Germinal center (tissue), 1 donor: ENCODE measurements at places on chromosomes 16 and 17.
A peak's percentile ranks its signal among the peaks of the same experiment; 100 is the strongest.

GRCh38 chr17:35256629-35257028 is 13.8 kb downstream of the SLFN5 start:
- no peak for DNase-seq

DNA sequence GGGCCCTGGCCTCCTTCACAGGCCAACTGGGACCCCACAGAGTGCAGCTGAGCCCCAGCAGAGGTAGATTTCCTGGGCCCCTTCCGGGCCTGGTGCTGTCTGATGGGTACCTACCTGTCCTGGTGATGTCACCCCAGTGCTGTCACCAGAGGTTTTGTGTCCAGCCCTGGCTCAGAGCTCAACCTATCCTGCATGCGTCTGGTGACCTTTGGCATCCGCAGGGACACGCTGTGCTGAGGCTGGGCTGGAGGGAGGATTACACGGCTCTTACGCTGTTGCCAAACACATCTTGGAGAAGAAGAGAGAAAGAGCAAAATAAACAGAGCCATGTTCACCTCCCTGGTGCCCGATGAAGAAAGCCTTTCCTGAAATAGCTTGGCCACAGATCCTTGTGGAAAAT is 70.6 kb upstream of the MED9 start:
- DNase-seq: no peak

- no peak for DNase-seq
Measured at GRCh38 chr16:51326131-51326856, 175.2 kb upstream of the SALL1 start.

DNA sequence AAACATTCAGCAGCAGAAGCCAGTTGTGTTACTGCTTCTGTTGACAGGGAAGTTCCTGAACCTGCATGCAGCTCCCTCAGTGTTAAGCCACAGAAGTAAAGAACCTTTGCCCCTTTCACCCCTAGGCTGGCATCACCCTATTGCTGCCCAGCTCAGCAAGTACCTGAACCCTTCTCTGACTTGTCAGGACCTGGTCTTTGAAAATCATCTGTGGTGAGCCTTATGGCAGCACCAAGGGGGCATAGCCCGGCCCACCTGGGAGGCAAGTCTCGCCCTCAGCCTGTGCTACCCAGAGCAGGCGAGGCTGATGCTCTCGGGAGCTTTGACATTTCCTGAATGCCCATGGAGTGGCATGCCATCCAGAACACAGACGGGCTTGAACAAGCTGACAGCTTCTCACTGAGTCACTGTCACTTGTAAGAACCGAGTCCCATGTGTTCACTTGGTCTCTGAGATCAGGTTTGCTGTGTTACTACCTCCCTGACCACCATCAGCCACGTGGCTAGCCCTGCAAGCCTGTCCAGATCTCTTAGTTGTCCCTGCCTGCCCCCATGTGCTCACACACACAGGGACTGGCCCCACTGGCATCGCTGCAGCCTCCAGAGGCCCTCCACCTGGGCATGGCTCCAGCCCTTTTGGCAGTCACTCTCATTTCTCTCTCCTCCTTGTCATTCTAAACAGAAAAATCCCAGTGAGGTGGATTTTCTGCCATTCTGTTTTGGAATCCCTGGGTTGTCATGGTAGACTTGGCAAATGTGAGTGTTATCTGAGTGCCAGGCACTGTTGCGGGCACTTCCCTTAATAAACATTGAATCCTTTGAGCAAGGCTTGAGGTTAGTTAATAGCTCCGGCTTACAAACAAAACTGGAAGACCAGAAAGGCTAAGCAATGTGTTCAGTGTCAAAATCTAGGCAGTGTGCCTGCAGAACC is 2.9 kb upstream of the CARMIL2 start:
- DNase-seq: no peak

- no peak for DNase-seq
Measured at GRCh38 chr16:164827-165538, 795 bp upstream of the HBM start.

GRCh38 chr17:65035704-65036103 is 20.8 kb downstream of the GNA13 start:
- no peak for DNase-seq

- DNase-seq: no peak
Measured at GRCh38 chr17:50505591-50506130, 2.6 kb upstream of the MYCBPAP start.

DNA sequence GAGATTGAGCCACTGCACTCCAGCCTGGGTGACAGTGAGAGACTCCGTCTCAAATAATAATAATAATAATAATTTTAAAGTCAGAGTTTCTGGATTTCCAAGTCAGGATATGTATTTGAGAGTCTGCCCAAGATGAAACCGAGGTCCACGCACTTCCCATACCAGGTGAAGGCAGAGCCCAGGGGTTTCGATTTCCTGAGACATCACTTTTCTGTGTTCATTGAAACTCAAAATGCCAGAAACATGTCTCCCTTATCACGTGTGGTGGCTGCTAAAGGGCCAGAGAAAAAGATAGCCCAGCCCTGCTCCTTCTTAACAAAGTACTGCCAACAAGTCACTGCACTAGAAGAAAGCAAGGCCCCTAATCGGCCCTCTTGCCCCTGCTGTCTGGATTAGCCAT is 9.8 kb upstream of the RNF157 start:
- DNase-seq: no peak

GRCh38 chr17:68740555-68741447 is 139.6 kb upstream of the FAM20A start:
- no peak for DNase-seq

GRCh38 chr17:82862737-82863382 is 23.0 kb upstream of the ZNF750 start:
- no peak for DNase-seq

GRCh38 chr17:74953134-74953687 is 17.5 kb downstream of the OTOP3 start:
- no peak for DNase-seq

GRCh38 chr16:24308200-24308599 is 52.1 kb downstream of the CACNG3 start:
- DNase-seq: no peak

DNA sequence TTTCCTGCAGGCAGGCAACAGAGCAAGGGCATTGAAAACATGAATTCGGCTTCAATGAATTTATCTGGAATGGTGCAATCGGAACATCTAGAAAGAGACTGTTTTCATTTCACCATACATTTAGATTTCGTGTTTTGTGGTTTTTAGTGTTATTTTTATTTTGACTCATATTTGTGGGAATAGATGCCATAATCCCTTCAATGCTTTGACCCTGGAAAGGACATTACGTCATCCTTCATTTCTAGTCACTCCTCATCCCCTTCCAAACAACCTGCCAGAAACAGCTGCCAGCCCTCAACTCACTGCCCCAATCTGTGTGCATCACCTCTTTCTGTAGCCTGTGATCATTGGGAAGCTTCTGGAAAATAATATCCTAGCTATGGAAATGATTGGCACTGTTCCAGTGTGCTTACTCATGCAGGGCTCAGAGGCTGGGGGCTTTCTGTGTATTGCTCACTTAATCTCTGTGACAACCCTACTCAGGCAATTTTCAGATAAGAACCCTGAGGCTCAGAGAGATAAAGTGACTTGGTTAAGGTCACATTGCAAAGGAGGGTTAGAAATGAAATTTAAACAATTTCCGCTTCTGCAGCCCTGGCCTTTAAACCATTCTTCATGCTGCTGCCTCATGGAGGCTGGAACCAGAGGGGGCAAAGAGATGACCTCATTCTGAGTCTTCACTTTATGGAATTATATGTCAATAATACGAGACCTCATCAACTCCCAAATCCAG is 9.5 kb upstream of the KSR1 start:
- DNase-seq: no peak

DNA sequence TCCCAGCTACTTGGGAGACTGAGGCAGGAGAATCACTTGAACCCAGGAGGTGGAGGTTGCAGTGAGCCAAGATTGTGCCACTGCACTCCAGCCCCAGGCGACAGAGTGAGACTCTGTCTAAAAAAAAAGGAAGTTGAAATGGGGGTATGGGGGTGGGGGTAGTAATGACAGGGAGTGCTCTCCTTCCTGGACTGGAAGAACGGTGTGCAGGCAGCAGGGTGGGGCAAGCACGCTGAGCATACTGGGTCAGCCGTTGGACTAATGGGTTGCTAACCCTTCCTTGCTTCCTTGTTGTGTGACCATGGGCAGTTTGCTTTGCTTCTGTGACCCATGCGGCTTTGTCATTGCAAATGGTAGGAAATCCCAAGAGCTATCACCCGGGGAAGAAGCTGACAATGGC is 16.5 kb downstream of the KATNIP start:
- DNase-seq: no peak

DNA sequence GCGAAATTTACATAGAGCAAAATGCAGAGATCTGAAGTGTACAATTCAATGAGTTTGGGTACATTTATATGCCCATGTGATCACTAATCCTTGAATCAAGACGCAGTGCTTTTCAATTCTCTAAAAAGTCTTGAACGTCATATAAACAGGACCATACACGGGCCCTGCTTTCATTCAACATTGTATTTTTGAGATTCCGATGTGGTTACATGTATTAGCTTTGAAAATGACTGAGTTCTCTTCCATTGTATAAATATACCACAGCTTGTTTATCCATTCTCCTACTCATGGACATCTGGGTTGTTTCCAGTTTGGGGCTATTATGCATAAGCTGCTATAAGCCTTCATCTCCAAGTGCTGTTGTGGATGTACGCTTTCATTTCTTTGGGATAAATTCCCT is 45.5 kb downstream of the ZCCHC14 start:
- DNase-seq: no peak

GRCh38 chr17:49830605-49831004 is 17.3 kb downstream of the TAC4 start:
- no peak for DNase-seq

GRCh38 chr16:82470016-82470415 is 156.8 kb upstream of the CDH13 start:
- no peak for DNase-seq

DNA sequence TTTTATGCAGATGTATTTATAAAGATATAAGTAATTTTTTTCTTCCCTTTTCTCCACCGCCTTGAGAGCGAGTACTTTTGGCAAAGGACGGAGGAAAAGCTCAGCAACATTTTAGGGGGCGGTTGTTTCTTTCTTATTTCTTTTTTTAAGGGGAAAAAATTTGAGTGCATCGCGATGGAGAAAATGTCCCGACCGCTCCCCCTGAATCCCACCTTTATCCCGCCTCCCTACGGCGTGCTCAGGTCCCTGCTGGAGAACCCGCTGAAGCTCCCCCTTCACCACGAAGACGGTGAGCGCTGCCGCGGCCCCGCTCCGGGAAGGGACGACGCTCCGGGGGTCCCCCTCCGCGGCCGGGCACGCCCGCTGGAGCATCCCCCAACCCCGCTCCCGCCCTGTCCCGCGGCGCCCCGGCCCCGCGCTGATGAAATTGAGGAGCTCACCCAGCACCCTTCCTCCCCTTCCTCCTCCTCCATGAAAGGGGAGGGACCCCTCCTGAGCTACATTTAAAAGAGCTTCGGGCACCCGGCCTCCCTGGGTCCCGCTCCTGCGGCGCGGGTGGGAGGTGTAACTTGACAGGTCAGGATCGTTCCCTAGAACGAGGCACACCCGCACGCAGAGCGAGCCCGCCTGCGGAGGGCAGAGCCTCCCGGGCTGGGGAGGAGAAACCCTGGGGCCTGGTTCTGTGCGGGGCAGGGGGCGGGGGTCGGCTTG is 706 bp downstream of the HLF start:
- peak; percentile 19 for DNase-seq

GRCh38 chr16:54341892-54342776 is 55.5 kb upstream of the IRX3 start:
- no peak for DNase-seq

DNA sequence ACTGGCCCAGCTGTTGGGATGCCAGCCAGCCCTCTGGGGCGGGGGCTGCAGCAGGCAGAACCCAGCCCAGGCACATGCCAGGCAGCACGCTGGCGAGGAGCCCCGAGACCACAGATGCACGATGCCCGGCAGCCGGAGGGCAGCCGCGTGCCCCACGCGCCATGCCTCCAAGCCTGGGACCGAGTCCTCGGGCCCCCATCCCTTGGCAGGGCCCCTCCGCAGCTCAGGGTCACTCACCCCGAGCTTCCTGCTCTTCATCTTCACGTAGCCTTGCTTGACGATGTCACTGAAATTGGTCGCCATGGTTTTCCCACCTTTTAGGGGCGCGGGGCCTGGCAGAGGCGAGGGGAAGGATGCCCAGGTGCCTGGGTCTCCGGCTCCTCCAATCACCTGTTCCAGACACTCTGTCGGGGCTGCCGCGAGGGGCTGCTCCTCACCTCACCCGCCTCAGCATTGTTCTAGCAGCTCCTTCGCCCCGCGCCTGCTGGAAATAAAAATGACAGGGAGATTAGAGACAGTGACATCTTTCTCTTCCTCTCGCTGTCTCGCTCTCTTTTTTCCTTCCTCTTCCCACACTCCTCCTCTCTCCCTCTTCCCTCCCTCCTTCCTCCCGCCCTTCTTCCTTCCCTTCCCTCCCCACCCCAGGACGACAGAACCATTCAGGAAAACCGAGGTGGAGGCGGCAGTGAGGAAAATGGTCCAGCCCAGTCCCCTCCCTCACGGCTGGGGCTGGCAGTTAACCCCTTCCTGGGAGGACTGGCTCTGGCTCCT is 6.9 kb downstream of the DOK4 start:
- no peak for DNase-seq

DNA sequence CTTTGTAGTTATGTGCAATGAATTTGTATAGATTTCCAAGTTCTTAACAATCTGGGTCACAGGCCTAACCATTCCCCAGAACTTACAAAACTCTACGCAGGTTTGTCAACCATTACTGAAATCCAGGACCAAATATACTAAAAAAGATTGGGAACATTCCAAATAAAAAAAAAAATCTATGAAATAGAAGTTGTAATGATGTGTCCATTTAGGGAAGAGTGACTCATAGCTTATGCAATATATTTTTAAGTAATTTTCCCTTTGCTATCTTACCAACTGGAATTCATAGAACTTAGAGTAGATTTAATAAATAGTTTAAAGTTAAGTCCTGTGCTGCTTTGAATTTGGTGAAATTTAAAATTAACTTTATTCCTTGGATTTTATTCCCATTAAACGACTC is 393.2 kb downstream of the PMP22 start:
- no peak for DNase-seq

GRCh38 chr17:9529033-9529700 is 46.5 kb downstream of the STX8 start:
- no peak for DNase-seq
